ENCODE measurements at places on chromosomes 5 and 9. TPM values are rescaled to one million over a fixed set of nuclear protein-coding genes. Genes with fewer than 3 reads are reported as not detected.

Gene GLT6D1
- polyA plus RNA-seq: not detected

Gene SLC6A19
- not detected for polyA plus RNA-seq

Gene OBP2B
- polyA plus RNA-seq: not detected

Gene LCN9
- not detected for polyA plus RNA-seq

Gene PCDH12
- not detected for polyA plus RNA-seq

Gene LCN6
- polyA plus RNA-seq: not detected

Gene PCDHB2
- not detected for polyA plus RNA-seq

Gene HTR4
- not detected for polyA plus RNA-seq

Gene CLIC3
- not detected for polyA plus RNA-seq

Gene NUTM2G
- 0.12 TPM for polyA plus RNA-seq

Gene CNTNAP3B
- polyA plus RNA-seq: not detected

Gene IFNK
- polyA plus RNA-seq: not detected

Gene HEMGN
- not detected for polyA plus RNA-seq

Gene FAM163B
- not detected for polyA plus RNA-seq

Gene DTWD2
- 5.1 TPM for polyA plus RNA-seq

Gene PITX1
- polyA plus RNA-seq: 0.16 TPM

Gene SLC46A2
- polyA plus RNA-seq: not detected

Gene ZFP2
- polyA plus RNA-seq: not detected

Gene GARIN3
- 0.15 TPM for polyA plus RNA-seq

Gene FPGS
- polyA plus RNA-seq: 106 TPM

Gene FCN1
- not detected for polyA plus RNA-seq

Gene GLIPR2
- 1.2 TPM for polyA plus RNA-seq

Gene DNAH5
- polyA plus RNA-seq: not detected

Gene TOR4A
- polyA plus RNA-seq: 1.7 TPM

Gene IGFBPL1
- not detected for polyA plus RNA-seq

Gene PALM2AKAP2
- not detected for polyA plus RNA-seq

All from GM12878 (cell line).